ENCODE measurements at places on chromosomes 2 and 18.

DNA sequence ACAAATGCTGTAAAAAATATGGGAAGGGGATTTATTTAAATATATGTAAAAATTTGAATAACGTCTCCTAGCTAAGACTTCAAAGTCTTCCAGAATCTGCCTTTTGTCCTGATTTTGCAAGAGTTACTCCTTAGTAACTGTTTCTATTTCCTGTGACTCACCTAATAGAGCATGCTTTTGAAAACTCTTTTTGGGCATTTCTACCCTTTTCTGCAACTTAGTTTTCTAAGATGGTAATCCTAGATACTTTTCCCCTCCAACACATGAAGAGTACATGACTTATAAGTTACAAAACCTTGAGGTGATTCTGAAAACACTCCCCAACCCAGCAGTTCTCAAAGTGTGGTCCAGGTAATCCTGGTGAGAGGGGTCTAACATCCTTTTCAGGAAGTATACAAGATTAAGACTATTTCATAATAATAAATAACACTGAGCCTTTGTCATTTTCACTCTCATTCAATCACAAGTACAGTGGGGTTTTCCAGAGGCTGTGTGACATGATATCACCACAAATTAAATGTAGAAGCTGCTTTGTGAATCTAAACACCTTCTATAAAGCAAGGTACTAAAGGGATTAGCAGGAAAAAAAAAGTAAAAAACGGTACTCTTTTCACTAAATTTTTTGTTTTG lies 31.9 kb downstream of the PPP4R3B start:
- DNase-seq = no peak

DNA sequence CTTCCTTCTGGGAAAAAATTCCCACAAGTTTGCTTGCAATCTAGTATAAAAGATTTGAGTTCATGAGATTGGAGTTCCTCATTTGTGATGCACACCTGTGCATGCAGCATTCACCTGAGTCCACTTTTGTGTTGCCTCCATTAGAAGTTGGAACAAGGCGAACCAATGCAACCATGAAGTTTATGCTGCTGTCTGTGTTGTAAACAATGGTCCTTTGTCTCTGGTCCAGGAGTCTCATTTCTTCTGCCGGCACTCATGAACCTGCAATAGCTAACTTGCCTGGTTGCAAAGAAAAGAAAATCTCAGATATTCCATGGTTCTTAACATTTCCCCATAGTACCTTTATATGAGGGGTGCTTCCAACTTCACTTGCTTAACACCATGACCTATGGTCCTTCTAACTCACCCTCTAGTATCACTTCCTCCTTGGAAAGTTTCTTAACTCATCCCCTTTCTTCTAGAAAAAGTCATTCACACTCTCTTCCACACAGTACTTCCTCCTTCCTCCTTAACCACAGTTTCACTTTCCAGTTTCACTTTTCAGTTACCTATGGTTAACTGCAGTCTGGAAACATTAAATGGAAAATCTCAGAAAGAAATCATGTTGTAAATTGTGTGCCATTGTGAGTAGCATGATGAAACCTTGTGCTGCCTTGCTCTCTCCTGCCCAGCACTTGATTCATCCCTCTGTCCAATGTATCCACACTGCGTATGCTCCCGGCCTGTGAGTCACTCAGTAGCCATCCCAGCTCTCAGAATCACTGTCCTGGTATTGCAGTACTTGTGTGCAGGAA lies 128.8 kb upstream of the TRIB2 start:
- DNase-seq = no peak

DNA sequence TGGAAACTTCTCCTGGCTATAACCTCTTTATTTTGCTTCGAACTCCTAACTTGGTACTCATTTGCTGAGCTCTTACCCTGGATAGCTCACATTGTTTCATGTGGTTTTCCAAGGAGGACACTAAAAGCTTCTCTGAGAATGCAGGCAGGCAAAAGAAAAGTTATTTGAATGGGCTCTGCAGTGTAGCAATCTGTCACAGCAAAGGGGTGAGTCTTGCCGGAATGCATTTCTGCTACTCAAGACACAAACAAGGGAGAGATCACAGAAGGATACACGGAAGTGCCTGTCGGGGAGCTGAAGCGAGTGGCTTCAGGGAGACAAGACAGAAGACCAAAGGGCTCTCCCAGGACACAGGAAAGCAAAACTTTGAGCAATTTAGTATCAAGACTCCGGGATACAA lies 265.4 kb downstream of the SS18 start:
- no peak for DNase-seq

DNA sequence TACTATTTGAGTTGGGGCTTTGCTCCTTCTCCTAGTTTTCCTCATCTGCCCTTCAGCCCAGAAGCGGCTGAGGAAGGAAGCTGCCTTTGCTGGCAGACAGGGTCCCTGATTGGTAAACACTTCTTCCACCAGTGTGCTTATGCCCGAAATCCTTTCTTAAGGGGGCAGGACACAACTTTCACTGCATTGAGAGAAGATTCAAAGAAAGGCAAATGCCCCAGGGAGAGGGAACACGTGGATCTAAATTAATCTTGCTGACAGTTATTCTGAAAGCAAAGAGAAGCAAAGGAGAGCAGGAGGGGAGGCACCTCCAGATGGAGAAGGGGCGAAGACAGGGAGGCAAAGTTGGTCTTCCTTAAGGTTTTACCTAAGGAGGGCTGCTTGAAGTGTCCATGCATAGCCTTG lies 92.1 kb upstream of the EFEMP1 start:
- no peak for DNase-seq

DNA sequence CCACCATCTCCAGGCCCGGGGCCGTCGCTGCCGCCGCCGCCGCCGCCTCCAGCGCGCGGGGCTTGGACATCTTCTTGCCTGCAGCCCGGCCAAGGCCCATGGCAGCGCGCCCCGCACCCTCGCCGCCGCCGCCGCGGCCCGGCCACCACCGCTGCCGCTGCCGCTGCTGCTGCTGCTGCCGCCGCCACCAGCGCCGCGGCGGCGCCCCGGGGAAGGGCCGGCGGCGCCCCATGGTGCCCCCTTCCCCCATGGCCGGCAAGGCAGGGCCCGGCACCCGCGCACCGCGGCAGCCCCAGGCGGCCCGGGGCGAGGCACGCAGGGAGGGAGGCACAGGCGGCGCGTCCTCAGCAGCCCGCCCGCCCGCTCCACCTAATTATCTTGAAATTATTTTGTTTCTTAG lies 3057.4 kb downstream of the RPIA start:
- no peak for DNase-seq

GRCh38 chr18:22332590-22332989 lies 85.1 kb downstream of the CTAGE1 start:
- DNase-seq = no peak

GRCh38 chr18:44031063-44031462 lies 649.6 kb upstream of the SETBP1 start:
- DNase-seq = no peak

DNA sequence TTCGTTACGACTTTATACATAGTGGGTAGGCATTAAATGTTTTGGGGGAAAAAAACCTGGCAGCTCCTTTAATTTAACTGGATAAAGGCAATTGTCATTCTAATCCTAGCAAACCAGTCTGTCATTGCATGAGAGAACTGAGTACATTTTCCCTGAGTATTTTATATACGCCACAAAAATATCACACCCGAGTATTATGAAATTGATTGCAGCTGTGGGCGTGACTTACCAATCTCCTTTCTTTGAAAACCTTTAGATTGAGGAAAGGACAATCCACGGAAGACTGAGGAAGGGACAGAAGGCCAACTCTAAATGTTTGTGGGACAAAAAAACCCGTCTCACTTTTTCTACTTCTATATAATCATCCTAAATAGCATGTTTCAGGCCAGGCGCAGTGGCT lies 9.0 kb downstream of the TM4SF20 start:
- no peak for DNase-seq

GRCh38 chr2:127829845-127830246 lies 18.9 kb upstream of the WDR33 start:
- no peak for DNase-seq

DNA sequence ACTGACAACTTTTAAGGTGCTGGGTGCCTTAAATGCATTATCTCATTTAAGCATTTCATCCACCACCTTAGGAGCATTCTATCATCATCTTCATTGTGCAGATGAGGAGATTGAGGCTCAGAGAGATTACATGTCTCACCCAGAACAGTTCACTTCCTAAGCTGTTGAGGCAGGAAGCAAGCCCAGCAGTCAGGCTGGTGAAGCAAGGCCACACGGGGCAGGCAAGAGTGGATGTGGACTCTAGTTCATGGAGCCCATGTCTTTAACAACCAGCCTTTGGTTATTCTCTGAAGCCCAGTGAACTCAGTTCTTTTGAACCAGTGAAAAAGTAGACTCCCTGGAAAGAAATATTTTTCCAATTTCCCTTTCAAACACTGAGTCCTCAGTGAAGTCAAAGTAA lies 294.8 kb upstream of the MGAT5 start:
- no peak for DNase-seq

- no peak for DNase-seq
Measured at GRCh38 chr2:14677039-14677438, 44.5 kb downstream of the LRATD1 start.

DNA sequence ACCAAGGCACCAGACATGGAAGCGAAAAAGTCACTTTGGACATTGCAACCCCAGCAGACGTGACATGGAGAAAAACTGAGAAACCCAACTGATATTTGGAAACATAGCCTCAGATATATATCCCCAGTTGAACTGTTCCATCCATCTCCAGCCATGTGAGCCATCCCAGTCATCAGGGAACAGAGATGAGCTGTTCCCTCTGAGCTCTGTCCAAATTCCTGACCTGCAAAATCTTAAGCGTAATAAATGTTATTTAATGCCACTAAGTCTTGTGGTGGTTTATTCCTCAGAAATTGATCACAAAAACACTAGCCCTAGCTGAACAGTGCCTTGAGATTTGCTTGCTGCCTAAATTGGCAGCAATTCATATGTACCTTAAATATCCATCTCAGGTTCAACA lies 182.8 kb downstream of the NRP2 start:
- no peak for DNase-seq

GRCh38 chr18:57258131-57258777 lies 94.1 kb upstream of the ST8SIA3 start:
- no peak for DNase-seq

DNA sequence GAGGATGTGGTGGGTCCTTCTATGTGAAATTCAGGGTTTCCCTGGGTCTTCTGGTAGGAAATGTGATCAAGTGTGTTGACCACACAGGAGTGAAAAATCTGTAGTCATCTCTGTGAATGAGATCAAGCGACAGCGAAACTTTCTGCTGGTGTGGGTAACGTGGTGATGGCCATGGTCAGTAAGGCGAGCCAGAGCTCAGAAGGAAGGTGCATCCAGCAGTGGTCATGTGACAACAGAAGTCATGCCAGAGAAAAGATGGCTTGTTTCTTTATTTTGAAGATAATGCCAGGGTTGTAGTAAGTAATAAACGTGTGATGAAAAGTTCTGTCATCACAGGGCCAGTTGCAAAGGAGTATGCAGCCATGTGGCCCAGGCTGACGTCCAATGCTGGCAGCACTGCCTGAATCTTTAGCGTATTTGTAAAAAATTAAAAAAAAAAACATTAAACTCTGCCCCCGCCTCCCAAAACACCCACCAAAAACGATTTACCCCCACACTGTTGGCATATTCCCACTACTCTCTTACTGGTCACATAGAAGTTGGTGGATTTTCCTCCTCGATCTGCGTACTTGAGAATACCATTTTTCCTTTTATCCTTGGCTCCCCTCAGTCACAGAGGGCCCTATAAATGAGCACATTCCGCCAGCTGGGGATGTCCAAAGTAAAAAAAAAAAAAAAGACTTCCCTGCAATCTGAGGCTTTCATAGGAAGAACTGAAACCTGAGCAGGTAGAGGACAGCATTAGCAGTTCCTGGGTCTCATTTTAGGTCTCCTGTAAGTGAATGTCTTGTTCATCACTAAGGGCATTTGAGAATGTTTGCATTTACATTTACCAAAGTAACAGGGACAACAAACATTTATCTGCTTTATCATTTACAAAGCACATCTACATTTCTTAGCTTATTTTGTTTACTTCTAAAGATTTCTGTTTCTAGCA lies 70.6 kb downstream of the SLC4A3 start:
- no peak for DNase-seq

- DNase-seq = no peak
Measured at GRCh38 chr2:240956935-240957655, 41.3 kb upstream of the SNED1 start.

- DNase-seq = no peak
Measured at GRCh38 chr2:226079671-226080181, 680.2 kb downstream of the NYAP2 start.

DNA sequence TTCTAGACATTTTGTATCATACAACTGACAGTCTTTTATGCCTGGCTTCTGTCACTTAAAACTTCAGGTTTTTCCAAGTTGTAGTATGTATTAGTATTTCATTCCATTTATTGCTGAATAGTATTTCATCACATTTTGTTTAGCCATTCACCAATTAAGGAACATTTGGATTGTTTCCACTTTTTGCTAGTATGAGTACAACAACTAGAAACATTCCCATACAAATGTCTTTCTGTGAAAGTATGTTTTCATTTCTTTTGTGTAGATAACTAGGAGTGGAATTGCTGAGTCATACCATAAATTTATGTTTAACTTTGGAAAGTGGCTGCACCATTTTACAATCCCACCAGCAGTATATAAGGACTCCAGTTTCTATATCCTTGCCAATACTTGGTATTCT lies 135.9 kb downstream of the ATAD2B start:
- DNase-seq = no peak

GRCh38 chr2:230927711-230928341 lies 2.8 kb upstream of the GPR55 start:
- no peak for DNase-seq

DNA sequence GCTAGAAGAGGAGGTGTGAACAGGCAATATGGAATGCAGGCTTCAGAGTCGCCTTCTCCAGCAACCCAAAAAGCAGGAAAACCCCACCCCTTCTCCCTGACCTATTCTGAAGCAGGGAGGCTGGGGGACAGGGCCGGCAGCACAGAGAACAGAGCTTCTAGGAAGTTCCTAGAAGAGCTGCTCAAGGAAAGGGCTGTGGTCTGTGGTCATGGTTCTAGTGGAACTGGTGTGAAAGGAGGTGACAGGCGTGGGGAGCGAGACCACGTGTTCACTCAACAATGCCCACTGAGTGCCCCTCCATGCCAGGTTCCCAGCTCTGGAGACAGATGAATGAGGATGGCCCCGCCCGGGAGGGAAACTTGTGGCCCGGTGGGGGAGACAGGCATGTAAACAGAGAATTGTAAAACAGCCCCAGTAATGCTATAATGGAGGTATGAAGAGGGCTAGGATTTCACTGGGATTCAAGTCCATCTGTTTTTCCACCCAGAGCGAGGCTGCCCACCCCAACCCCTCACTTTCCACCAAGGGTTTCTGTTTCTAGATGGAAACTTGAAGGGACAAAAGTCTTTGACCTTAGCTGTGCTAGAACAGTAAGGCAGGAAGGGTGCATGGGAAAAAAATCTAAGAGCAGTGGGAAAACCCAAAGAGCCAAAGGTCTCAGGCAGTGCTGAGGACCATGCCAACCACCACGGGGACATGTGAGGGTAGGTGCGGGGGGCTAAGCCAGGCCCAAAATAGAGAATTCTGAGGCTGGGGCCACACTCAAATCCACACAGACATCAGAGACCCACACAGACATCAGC lies 71.8 kb downstream of the TNS1 start:
- no peak for DNase-seq

Data from left cardiac atrium (tissue), 4 donors.